ENCODE measurements at places on chromosomes 4 and X. TPM values are rescaled to one million over a fixed set of nuclear protein-coding genes. Genes with fewer than 3 reads are reported as not detected.

The ATP8A1 gene
- 13.2 TPM for total RNA-seq

The SRPX gene
- total RNA-seq = 74.8 TPM

The RPGR gene
- 21.8 TPM for total RNA-seq

The GC gene
- not detected for total RNA-seq

The FAT1 gene
- total RNA-seq = 106 TPM

The DMD gene
- 175 TPM for total RNA-seq

The HGFAC gene
- total RNA-seq = 0.49 TPM

The GLRA2 gene
- not detected for total RNA-seq

The UBE2D3 gene
- 274 TPM for total RNA-seq

The FGFBP1 gene
- not detected for total RNA-seq

DNA sequence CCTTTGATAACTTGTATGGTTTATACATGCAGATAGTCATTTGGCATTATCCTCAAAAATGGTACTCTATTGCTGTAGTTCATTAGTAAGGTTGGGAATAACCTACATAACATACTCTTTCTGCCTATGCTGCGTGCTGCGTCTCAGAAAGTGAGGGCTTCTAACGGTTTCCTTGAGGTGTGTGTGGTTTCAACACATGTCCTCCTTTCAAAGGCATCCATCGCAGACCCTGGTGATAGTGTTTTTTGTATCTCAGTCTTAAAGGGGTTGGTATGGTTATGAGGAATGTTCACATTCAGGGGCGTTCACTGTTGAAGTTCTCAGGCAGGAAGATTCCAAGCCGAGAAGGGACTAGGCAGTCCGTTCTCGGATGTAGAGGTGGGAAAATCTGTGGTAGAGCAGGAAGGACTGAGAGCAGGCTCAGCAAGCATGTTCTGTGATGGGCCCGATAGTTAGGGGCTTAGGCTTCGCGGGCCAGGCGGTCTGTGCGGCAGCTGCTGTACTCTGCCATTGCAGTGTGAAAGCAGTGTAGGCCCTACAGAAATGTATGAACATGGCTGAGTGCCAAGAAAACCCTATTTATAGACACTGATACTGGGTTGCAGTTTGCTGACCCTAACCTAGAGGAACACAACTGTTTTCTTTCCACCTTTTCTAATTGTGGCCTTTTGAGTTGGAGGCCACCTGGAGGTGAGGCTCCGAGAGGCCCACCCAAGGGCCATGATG lies 123.2 kb downstream of the GPR143 start:
- H3K4me3 ChIP-seq = no peak overlapping the region
- H3K27me3 ChIP-seq = no peaks in the 10 kb centered on the region

GRCh38 chr4:52684896-52685295 lies 25.8 kb upstream of the USP46 start:
- H3K36me3 ChIP-seq = no peaks in the 10 kb centered on the region
- H3K27ac ChIP-seq = no peak overlapping the region
- no peaks in the 10 kb centered on the region for H3K27me3 ChIP-seq
- H3K4me3 ChIP-seq = no peak overlapping the region

DNA sequence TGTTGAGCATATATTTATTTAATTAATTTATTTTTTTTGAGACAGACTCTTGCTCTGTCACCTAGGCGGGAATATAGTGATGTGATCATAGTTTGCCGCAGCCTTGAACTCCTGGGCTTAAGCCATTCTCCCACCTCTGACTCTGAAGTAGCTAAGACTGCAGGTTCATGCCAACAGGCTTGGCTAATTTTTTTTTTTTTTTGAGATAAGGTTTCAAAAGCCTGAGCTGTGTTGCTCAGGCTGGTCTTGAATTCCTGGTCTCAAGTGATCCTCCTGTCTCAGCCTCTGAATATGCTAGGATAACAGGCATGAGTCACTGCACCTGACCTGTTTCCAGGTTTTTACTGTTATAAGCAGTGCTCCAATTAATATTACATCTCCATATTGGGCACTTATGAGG lies 4.8 kb downstream of the ADD1 start:
- H3K27me3 ChIP-seq = no peaks in the 10 kb centered on the region
- H3K27ac ChIP-seq = no peak overlapping the region
- DNase-seq = no peak
- H3K4me3 ChIP-seq = no peak overlapping the region
- peaks cover 2% of the 10 kb centered on the region for H3K4me1 ChIP-seq

DNA sequence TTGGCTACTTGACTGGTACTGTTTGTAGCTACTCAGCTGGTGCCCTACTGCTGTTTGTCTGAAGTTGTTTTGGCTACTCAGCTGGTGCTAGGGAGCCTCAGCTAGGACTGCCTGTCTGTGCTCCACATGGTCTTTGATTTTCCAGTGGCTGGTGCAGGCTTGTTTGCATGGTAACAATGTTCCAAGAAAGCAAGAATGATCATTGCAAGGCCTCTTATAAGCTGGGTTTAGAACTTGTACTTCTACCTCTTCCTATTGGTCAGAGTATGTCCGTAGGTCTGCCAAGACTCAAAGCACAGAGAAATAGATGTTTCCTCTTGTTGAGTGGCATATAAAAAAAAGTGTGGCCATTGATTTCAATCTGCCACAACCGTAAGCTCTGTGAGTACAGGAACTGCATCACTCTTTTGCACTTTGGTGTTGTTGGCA lies 17.6 kb downstream of the NFKB1 start:
- H3K4me3 ChIP-seq = no peak overlapping the region
- no peaks in the 10 kb centered on the region for H3K27me3 ChIP-seq
- H3K4me1 ChIP-seq = no peaks in the 10 kb centered on the region
- no peaks in the 10 kb centered on the region for H3K36me3 ChIP-seq

GRCh38 chrX:93422693-93423092 lies 250.7 kb downstream of the NAP1L3 start:
- peaks cover 2% of the 10 kb centered on the region for H3K4me1 ChIP-seq
- H3K36me3 ChIP-seq = no peaks in the 10 kb centered on the region
- no peak overlapping the region for H3K4me3 ChIP-seq
- DNase-seq = no peak

GRCh38 chr4:54498661-54499111 lies 159.1 kb upstream of the KIT start:
- no peak overlapping the region for H3K27ac ChIP-seq
- no peaks in the 10 kb centered on the region for H3K27me3 ChIP-seq
- no peak overlapping the region for H3K4me3 ChIP-seq
- H3K36me3 ChIP-seq = no peaks in the 10 kb centered on the region

DNA sequence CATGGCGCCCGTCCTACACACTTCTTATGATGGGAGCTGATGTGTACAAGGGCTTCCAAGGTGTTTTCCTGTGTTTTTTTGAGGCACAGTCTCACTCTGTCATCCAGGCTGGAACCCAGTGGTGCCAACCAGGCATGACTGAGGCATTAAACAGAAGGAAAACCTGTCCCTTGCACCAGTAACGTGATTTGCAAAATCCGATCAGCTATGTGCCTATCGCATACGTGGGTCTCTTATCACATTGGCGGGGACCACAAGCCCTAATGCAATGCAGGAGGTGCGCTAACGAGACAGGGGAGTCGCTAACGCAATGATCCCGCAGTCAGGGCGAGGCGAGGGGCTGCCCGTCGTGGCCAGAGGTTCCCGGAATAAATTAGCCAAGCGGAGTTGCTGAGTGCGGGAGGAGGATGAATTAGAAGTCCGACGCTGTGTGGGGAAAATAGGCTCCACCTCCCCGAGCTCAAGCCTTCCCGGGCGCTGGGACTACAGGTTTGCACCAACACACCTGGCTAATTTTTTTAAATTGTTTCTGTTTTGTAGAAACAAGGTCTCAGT lies 162.7 kb downstream of the SHOX start:
- H3K4me3 ChIP-seq = no peak overlapping the region
- no peak for DNase-seq
- H3K4me1 ChIP-seq = no peaks in the 10 kb centered on the region
- no peaks in the 10 kb centered on the region for H3K27me3 ChIP-seq
- no peak overlapping the region for H3K27ac ChIP-seq

- no peak overlapping the region for H3K4me3 ChIP-seq
- no peaks in the 10 kb centered on the region for H3K27me3 ChIP-seq
Measured at GRCh38 chr4:110184140-110184790, 14.2 kb downstream of the ELOVL6 start.

GRCh38 chr4:2796849-2797544 lies 4.1 kb downstream of the SH3BP2 start:
- no peak overlapping the region for H3K4me3 ChIP-seq
- peak; percentile 61 for DNase-seq
- H3K27me3 ChIP-seq = no peaks in the 10 kb centered on the region

- no peaks in the 10 kb centered on the region for H3K27me3 ChIP-seq
- no peaks in the 10 kb centered on the region for H3K36me3 ChIP-seq
- DNase-seq = no peak
- H3K27ac ChIP-seq = no peak overlapping the region
- H3K4me1 ChIP-seq = no peaks in the 10 kb centered on the region
Measured at GRCh38 chr4:137226221-137226620, 306.1 kb downstream of the PCDH18 start.

DNA sequence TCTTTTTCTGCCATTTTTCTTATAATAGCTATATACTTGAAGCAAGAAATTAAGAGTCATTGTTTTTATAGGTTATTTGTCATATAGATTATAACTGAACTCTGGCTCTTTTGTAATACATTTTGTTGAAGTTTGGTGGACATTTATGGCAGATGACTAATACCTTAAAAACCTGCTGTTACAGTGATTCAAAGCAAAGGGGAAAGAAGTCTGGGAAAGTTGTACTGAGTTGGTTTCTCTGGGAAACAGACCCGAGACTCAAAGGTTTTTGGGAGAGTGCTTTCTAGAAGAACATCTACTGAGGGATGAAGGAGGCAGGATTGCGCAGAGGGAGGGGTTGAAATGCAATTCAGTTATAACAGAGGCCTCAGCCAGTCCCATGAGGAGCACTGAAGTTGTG lies 35.9 kb downstream of the NAP1L5 start:
- no peak overlapping the region for H3K27ac ChIP-seq
- no peaks in the 10 kb centered on the region for H3K27me3 ChIP-seq
- no peak overlapping the region for H3K4me3 ChIP-seq
- DNase-seq = no peak
- peaks cover 3% of the 10 kb centered on the region for H3K4me1 ChIP-seq
- no peaks in the 10 kb centered on the region for H3K36me3 ChIP-seq

DNA sequence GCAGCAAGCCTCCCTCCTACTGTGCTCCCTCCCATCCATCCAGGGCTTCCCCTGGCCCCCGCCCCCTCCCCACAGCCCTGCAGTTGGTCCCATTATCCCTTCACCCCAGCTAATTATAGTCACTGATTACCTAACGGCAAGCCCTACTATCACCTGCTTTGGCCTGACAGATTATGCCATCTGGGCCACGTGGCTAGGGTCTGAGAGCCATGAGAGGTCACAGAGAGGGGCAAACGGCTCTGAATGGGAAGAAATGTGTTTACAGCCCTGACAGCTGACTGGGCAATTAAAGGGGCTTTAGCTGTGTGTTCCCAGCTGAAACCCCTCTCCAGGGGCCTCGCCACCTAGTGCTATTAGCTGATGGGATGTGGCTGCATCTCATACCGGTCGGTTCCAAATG lies 134.4 kb upstream of the CPEB2 start:
- no peak overlapping the region for H3K4me3 ChIP-seq
- H3K4me1 ChIP-seq = no peaks in the 10 kb centered on the region
- DNase-seq = no peak
- H3K27me3 ChIP-seq = no peaks in the 10 kb centered on the region

DNA sequence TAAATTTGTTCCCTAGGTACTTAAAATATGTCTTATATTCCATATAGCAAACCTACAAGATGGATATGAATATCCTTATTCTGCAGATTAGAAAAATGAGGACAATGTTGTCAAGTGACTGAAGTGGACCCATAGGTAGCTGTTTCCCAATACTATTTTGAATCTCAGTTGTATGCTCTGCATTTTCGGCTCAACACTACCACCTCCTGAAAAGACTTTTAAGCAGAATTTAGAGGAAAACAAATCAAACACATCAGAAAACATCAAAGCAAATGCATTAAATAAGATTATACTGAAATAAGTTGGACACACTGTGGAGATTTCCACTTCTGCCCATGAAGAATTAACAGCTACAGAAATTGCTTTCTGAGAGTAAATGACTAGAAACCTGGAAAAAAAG lies 488.7 kb downstream of the TRIML1 start:
- H3K4me3 ChIP-seq = no peak overlapping the region
- no peak overlapping the region for H3K27ac ChIP-seq
- no peaks in the 10 kb centered on the region for H3K36me3 ChIP-seq
- no peak for DNase-seq

DNA sequence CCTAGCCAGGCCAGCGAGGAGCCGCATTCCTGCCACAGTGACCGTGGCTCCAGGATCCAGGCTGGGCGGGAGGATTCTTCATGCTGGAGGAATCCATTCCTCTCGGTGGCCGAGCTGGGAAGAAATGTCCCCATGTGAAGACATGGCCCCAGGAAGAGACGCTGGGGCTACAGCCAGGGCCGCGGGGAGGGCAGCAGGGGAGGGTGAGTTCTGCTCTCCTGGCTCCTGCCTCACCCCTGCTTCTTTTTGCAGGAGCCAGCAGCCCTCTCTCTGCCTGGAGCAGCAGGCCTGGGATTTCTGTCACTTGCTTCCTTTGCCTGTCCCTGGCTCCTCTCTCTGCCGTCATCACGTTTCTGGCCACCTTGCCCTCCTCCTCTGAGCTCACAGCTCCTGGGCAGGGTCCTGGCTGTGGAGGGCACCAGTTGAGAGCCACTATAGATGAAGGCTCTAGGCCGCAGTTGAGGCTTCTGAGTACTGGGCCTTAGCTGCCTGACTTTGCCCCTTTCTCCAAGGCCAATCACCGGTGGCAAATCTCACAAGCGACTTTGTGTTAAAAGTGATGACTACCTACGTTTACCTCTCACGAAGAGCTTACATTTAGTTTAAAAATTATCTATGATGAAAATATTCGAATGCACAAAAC lies 48.3 kb downstream of the ENPP6 start:
- no peak for DNase-seq
- H3K27me3 ChIP-seq = no peaks in the 10 kb centered on the region
- no peak overlapping the region for H3K4me3 ChIP-seq
- no peak overlapping the region for H3K27ac ChIP-seq
- H3K4me1 ChIP-seq = no peaks in the 10 kb centered on the region

DNA sequence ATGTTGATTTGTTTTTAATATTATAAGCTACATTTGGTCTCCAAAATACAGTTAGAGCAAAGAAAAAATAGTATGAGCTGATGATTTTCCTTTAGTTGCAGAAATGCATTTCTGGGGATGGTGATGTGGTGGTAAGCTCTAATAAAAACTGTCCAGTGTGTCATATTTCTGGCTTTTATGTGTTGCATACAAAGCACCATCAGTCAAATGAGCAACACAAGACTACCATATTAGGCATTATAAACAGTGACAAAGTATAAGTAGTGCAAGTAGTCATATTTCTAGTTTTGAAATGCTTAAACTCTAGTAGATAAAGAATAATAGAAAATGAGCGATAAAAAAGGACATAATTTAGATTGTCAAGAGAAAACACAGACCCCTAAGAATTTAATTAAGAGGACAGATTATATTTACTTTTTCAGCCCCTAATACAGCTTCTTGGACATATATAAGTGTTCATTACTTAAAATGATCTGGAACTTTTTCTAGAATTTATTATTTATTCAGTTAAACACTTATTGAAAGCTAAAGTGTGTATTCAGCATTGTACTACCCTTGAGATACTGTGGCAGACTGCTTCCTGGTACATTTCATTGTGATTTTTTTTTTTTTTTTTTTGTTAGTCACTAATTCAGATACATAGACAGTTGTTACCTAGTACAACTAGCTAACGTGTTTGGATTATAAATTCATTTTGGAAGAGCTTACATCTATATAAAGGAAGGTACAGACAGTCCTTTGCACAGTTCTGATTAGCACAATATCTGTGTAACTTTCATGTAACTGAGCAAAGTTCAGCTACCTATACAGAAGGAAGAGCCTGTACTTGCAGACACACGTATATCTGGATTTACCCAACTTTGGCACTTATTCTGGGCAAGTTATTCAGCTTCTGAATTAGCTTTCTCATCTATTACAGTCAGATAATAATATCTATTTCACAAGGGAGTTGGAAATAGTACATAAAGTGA lies 22.3 kb downstream of the RAP1GDS1 start:
- no peaks in the 10 kb centered on the region for H3K27me3 ChIP-seq
- H3K4me1 ChIP-seq = no peaks in the 10 kb centered on the region
- no peak for DNase-seq
- no peak overlapping the region for H3K4me3 ChIP-seq
- no peak overlapping the region for H3K27ac ChIP-seq
- no peaks in the 10 kb centered on the region for H3K36me3 ChIP-seq

Data from aorta (tissue), 5 donors.